ENCODE measurements at places on chromosomes 7 and 10.

GRCh38 chr7:78662939-78663338 lies 790.5 kb downstream of the MAGI2 start:
- no peak for DNase-seq

- DNase-seq, result no peak
Measured at GRCh38 chr7:73599916-73600315, 21.5 kb upstream of the TBL2 start.

GRCh38 chr10:110431659-110432058 lies 66.0 kb upstream of the DUSP5 start:
- no peak for DNase-seq

DNA sequence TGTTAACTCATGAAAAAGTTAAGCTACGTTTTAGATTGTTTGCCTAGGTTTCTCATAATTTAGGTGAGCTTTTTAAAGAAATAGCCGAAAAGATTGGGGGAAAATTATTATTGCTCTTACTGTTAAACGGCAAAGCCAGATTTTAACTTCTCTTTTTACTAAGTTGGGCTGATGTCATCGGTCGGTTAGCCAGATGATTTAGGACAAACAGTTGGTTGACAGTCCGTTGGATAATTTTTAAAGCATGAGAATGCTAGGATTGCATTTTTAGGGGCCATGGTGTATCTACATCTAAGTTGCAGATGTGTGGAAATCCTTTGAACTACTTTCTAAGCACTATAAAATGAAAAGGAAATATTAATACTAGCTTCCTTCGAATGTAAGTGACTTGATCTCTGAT lies 280.9 kb upstream of the AKR1E2 start:
- DNase-seq, result no peak

GRCh38 chr10:82242778-82243177 lies 367.8 kb downstream of the NRG3 start:
- no peak for DNase-seq

DNA sequence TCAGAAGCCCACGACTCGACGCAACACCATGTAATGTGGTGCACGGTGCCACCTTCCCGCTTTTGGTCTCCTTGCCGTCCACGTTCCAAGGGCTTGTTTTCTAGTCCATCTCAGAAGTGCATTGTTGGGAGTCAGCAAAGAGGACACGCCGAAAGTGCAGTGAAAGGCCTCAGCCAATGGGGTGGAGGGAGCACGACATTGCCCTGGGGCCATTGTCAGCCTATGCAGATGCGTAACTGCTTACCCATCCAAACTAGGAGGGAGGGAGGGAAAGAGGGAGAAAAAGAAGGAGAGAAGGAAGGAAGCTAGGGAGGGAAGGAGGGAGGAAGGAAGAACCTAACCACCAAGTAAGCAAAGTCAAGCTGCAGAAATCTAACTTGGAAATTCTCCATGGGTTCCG lies 202.4 kb downstream of the CCDC3 start:
- DNase-seq, result no peak

DNA sequence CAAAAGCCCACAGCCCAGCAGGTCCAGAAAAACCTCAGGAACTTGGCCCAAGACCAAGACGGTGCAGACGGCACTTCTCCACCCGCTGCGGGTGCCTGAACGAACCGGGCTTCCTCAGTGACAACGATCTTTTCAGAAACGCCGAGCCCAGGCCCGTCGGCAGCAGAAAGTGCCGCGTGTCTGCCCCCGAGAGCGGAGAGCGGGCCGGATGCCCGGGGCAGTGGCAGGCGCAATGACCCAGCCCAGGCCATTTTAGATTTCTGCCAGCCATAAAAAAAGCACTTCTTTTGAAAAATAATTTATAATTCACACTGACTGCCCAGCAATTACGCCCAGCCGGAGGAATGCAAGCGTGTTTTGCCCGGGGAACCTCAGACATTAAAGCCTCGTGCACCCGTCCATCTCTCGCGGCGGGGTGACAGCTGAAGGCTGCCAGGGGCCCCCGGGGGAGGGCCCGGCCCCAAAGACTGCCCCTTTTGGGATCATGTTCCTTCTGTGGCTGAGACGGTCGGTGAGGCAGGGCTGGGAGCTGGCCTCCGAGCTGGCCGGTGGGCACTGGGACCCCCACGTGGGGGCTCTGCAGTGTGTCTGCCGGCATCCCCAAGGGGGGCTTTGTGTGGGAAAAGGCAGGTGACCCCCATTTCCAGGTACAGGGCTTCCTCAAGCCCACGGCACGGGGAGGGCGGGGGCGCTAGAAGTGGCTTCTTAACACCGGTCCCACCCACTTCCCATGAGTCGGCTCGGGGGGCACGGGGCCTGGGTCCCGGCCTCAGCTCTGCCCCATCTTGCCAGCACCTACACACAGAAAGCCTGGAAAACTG lies 71.3 kb upstream of the PDGFA start:
- DNase-seq, result no peak

DNA sequence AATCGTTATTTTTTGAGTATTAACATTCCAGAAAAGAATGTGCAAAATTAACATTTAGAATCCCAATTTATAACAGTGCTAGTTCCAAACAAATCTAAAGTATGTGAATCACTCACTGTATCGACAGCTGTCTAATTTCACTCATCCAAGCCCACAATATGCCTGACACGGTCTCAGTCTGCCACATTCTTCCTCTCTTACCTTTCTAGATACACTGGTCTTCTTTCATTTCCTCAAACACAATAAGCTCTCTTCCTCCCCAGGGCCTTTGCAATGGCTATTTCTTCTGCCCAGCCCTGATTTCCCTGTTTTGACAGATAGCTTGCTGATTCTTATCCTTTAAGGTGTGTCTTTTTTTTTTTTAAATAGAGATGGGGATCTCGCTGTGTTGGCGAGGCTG lies 48.8 kb downstream of the UBE2H start:
- no peak for DNase-seq

GRCh38 chr10:119917777-119918176 lies 25.2 kb downstream of the SEC23IP start:
- no peak for DNase-seq

Measured in effector memory CD4-positive, alpha-beta T cell (primary cell).